ENCODE measurements at places on chromosomes 2 and 18.

GRCh38 chr2:12001621-12002020, 255.2 kb downstream of the LPIN1 start:
- no peak for DNase-seq

DNA sequence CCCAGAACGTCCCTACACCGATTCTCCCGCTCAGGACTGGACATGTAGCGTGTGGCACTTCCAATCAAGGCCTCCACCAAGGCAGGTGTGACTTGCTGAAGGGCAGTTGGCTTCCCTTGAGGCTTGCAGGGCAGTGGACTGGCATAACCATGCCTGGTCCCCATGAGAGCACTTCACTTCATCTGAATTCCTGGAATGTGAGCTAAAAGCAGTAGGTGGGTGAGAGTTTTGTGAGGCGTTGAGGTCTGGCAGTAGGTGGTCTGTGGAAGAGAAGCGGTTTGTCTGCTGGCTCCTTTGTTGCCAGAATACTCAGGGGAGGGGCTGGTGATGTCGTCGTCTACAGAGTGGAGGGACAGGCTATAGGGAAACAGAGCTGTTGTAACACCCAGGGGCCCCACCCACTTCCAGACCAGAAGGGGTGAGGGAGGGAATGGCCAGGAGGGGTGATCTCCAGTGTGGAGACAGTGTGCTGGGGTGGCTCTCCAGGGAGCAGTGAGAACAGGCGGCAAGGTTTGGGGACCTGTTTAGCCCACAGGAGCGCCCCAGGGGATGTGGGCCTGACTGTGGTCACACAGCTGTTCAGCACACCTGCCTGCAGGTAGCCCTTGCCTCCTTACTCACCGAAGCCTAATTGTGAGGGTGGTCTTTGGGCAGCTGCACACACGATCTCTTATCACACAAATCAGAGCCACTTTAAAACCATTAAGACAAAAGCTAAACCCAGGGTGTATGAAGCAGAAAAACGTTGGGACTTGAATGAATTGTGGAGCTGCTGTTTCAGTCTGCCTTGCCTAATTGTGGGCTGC, 21.5 kb upstream of the ALKAL2 start:
- no peak for DNase-seq

DNA sequence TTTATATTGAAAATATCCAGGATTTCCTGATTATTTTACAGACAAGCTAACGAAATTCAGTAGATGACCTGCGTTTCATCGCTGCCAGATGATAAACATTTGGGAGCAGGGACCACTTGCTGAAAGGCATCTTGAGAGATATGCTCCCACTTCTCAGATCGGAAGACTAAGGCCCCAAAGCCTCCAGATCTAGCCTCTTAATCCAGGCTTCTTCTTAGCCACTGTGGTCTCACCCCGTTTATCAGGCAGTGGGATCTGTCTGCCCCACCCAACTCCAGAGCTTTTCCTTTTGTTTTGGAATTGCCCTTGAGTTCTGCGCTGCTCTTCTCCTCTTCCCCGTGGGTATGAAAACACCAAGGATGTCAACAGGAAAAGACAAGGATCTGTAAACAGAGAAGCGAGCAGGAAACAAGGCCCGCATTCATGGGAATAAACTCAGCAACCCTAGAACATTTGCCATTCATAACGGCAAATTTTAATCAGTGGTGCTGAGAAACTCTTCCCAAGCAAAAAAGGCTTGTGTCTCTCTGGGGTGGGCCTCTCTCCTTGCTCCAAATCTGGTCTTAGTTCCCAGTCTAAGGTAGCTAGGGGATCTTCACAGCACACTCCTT, 21.4 kb downstream of the MYL12B start:
- no peak for DNase-seq

DNA sequence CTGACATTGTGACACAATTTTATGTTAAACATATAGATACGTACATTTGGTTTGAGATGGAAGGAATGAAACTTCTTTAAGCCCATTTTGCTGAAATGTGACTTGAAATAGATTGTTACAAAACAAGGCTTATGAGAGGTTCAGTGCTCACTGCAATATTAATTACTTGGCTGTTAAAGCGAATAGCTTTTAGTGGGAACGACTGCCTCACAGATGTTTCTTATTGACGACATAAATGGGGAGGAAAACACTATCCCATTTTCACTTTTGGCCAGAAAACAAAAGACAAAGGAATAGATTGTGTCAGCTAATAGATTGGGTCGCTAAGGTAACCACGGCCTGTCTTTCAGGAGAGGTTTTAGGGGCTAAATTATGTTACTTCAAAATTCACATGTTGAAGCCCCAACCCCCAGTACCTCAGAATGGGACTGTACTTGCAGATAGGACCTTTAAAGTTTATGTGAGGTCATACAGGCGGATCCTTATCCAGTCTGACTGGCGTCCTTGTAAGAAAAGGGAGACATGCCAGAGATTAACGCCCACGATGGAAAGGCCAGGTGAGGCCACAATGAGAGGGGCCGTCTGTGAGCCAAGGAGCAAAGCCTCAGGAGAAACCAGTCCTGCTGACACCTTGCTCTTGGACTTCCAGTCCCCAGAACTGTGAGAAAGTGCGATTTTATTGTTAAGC, 10.8 kb downstream of the INPP1 start:
- no peak for DNase-seq

- no peak for DNase-seq
Measured at GRCh38 chr2:233400341-233400740, 46.0 kb downstream of the DGKD start.

DNA sequence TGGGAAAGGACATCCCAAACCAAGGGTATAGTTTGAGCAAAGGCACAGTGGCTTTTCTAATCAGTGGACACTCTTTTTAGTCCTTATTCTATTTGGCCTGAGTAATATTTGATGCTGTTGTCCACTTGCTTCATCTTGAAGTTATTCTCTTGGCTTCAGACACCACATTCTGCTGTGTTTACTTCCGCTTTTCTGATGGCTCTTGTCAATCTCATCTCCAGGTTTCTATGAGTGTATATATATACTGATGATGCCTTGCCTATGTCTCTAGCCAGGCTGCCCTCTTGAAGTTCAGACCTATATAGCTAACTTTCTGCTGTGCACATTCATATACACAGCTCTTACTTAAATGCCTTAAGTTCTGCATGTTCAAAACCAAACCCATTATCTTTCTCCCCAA, 83.1 kb downstream of the EFEMP1 start:
- DNase-seq = no peak

GRCh38 chr2:236365258-236366048, 101.2 kb upstream of the ASB18 start:
- DNase-seq = no peak

DNA sequence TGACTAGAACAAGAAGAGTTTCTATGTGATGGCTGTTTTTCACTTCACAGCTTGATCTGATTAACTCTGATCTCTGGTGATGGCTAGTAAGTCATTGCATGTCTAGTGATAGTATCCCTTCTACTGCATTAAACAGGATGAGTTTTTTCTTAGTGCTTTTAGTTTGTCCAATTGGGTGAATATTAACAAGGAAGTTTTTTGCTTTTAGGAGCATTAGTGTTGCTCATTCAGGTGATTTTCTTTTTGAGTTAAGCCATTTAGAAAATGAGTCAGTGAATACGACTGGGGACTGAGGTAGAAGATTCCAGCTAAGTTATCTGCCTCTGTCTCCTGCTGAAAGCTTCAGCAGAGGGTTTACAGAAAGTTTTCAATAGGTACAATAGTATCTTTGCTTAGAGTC, 306.7 kb downstream of the PIK3C3 start:
- DNase-seq = no peak

DNA sequence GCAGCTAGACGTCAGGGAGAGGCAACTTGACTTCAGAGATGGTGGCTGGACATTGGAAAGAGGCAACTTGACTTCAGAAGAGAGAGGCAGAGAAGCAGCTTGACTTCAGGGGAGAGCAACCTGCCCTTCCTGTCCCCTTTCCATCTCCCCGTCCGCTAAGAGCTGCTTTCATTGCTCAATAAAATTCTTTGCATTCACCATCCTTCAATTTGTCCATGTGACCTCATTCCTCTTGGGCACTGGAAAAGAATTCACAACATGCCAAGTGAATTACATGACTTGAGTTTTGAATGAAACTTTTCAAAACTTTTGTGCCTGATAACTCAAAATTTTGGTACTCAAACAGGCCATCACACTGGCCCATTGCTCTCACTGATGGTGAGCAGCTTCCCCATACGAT, 158.9 kb downstream of the DPP4 start:
- DNase-seq = no peak

GRCh38 chr2:143481237-143481623, 352.0 kb downstream of the ARHGAP15 start:
- DNase-seq = no peak

DNA sequence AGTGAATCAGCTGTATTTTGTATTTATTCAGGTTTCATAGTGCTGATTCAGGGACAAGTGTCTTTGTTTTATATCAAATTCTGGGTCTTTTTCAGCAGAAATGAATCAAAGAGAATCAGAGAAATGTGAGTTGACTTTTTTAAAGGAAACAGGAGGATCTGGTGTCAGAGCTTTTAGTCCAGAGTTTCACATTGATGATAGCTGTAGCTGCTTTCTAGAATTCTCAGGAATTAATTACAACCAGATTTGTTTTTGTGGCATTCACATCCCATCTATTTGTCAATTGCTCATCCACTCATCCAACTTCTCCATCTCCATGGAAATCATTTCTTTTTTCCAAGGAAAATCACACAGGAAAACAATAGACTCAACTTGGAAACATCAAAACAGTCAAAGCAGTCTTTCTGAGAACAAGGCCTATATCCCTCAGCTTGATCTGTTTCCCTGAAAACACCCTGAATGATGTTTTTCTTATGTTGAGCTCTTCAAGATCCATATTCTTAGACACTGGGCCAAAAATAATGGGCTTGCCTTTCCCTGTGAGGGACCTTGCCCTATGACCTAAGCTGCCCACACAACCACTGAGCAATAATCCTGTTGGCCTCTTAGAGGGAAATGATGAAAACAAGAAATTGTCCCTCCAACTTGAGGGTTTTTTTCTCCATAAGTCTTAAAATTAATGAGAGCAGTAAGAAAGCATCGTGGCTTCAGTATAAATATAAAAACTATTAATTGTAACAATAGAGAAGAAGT, 249.5 kb upstream of the FN1 start:
- DNase-seq = no peak

GRCh38 chr2:150997066-150997465, 264.6 kb downstream of the RBM43 start:
- DNase-seq = no peak

DNA sequence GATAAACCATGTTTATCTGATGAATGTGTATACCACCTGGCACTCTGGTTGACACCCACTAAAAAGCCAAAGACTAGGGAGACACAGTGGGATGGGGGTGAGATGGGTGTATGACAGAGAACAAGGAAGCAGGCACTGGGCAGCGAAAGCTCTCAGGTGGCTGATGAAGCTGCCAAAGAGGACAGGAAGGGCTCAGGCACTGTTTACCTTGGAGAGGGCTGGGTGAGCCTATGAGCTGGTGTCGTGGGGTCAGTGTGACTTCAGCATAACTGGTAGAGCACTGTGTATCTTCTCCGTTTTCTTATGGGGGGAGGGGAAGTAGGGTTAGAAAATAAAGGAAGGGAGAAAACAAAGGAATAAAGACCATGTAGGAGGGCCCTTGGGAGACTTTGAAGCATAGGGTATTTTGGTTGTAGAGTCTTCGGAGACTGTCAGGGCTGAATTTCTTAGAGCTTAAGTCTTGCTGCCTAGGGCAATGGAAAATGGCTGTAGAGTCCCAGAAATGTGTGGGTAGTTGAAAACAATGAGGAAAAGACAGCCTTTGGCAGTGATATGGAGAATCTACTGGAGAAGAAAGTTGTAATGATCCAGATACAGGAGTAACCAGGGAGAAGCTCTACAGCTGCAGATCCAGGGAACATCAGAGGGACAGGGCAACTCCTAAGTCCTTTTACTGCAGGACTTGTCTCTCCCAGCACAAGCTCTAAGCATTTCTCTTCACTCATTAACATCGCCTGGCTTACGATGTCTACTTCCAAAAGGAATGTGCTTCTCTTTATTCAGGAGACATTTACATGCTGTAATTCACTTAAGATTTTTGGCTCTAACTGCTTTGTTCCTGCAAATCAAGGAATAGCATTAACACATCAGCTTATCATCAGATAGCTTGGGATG, 120.0 kb downstream of the AQP4 start:
- no peak for DNase-seq

- no peak for DNase-seq
Measured at GRCh38 chr2:170218456-170218855, 40.5 kb downstream of the MYO3B start.

GRCh38 chr2:209505410-209505809, 81.6 kb downstream of the MAP2 start:
- no peak for DNase-seq

- no peak for DNase-seq
Measured at GRCh38 chr18:77049938-77050337, 82.6 kb downstream of the MBP start.

- no peak for DNase-seq
Measured at GRCh38 chr18:77248873-77249568, 627 bp upstream of the GALR1 start.

DNA sequence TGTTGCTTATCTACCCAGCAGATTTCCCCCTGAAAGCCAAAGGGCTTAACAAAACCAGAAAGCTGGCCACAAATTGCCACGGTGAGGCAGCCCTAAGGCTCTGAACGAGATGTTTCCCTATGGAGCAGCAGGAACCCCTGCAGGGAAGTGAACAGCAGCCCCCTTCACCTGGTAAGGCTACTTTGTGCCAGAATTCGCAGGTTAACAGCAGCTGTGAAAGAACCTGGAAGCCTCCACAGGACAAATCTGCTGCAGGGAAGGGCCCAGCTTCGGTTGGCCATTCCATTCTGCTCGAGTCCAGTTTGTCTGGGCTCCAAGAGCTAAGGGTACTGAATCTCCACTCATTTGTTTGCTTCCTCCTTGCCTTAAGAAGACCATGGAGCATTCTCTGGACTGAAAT, 175.3 kb downstream of the PDE11A start:
- DNase-seq = no peak

DNA sequence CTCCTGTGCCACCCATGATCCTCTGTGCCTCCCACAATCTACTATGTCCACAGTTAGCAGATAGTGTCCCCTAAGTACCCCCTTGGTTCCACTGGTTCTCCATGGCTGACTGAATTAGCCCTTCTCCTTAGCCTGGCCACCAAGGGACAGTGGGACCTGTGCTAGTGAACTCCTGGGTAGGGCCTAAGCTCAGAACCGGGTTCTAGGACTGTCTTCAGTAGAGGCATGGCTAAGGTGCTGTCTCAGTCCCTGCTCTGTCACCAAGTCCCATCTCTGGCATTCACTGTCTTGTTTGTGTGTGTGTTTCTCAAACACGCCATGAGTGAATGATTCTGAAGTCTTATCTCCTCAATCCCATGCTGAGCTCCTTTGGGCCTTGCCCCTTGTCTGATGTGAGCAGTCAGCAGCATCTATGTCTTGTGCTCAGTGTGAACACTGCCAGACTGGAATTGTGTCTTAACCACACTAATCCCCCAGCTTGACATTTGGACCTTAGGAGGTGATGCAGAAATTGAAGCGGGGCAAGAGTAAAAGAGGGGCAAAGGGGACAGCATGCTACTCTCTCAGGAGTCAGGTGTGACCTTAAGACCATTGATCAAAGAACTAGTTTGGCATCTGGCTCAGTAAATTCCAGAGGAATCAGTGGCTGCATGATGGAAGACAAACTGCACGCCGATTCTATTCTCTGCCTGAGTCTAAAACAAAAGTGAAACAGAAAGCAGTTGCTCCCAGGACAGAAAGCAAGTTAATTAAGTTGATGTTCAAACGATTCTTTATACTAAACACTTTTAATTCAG, 190.5 kb downstream of the ALPK2 start:
- no peak for DNase-seq
